Breast epithelium (tissue), 4 donors: ENCODE measurements at places on chromosomes 12 and 14. TPM values are rescaled to one million over a fixed set of nuclear protein-coding genes. Genes with fewer than 3 reads are reported as not detected.

The LBHD2 gene
- not detected for total RNA-seq

DNA sequence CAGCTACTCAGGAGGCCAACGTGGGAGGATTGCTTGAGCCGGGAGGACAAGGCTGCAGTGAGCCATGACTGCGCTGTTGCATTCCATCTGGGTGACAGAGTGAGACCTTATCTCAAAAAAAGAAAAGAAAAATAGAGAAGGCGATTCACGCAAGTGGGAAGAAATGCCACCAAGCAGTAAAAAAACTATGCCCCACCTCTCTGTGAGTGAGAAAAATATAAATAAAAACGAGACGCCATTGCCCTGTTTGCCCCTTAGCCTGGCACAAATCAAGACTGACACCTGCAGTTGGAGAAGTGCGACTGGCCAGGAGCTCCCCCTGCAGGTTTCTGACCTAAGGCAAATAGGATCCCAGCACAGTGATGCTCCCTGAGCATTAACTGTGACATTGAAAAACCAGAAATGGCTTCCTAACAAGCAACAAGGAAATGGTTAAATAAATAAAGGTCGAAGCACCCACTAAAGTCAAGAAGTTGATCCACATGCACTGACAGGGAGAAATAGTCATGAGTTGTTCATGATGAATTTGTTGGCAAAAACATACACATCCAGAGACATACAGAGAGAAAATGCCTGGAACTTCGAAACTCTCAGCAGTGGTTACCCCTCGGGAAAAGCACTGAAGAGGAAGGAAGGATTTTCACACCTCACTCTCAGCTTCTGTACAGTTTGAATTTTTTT lies 21.1 kb downstream of the GSC start:
- DNase-seq, result no peak
- H3K4me1 ChIP-seq, result no peaks in the 10 kb centered on the region
- H3K27ac ChIP-seq, result no peak overlapping the region

The KRT73 gene
- total RNA-seq, result not detected

GRCh38 chr14:24182110-24182882 lies 6.3 kb downstream of the IPO4 start:
- no peaks in the 10 kb centered on the region for H3K4me1 ChIP-seq
- peaks cover 5% of the 10 kb centered on the region for H3K36me3 ChIP-seq
- no peak for DNase-seq
- no peak overlapping the region for H3K27ac ChIP-seq

- peak overlapping the region; percentile 20 for H3K27ac ChIP-seq
- H3K36me3 ChIP-seq, result no peaks in the 10 kb centered on the region
- H3K27me3 ChIP-seq, result no peaks in the 10 kb centered on the region
- H3K4me3 ChIP-seq, result no peak overlapping the region
- peak; percentile 55 for DNase-seq
Observed at GRCh38 chr12:46450279-46450748, 77.7 kb upstream of the SLC38A2 start.

DNA sequence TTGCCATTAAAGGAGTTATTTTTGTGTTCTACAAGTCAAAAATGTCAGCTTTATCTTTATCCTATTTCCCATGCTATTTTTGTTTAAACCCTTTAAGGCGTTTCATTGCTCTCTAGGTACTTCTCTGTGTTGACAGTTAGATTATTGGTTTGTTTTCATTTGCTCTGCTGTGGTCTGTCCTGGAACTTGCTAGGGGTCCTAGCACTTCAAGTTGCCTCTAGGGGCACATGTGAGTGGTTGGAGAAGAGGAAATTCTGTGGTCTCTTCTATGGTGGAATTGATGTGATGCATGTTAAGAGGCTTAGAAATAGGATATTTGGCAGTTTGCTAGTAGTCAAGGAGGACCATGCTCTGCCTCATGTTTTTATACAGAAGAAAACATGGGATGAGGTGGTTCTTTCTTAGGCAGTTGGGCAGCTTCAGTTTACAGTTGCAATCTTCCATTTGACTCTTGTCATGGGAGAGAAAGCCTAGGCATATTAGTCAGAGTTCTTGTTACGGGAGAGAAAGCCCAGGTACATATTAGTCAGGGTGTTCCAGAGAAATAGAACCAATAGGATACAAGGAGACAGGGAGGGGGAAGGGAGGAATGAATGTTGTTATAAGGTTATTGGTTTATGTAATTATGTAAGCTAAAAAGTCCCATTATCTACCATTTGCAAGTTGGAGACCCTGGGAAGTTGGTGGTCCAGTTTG lies 14.4 kb downstream of the TTLL5 start:
- H3K4me1 ChIP-seq, result no peaks in the 10 kb centered on the region
- H3K4me3 ChIP-seq, result no peak overlapping the region
- H3K27me3 ChIP-seq, result no peaks in the 10 kb centered on the region
- H3K36me3 ChIP-seq, result no peaks in the 10 kb centered on the region
- no peak for DNase-seq
- H3K27ac ChIP-seq, result no peak overlapping the region

DNA sequence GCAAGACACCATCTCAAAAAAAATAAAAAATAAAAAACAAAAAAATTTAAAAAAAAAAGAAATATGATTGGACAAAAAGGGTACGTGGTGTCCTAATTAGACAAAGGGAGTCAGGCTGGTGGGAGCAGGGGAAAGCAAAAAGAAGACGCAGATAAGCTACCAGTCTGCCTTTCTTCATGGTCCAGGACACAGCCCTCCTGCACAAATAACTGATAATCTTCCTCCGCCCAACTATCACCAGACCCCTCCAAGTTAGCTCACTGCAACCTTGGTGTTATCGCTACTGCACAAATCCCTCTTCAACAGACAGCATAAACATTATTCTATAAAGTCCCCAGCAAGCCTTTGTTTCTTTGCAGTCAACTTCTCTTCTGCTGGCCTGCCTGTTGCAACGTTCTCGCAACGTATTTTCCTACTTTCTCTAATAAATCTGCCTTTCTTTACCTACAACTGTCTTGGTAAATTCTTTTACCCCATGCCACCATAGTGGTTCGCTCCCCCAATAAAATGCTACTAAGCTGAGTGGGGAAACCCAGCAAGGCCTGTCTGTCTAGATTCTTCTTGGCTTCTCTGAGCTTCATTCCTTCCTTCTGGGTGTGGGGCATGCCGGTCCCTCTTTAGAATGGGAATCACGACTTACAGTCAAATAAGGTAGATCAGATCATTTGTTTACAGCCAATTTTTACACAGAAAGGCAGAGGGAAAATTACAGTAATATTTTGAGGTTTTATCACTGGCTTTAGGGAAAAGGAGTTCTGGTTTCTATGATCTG lies 14.6 kb upstream of the DNAL1 start:
- no peaks in the 10 kb centered on the region for H3K36me3 ChIP-seq
- H3K4me1 ChIP-seq, result no peaks in the 10 kb centered on the region
- H3K27me3 ChIP-seq, result no peaks in the 10 kb centered on the region
- no peak for DNase-seq
- no peak overlapping the region for H3K27ac ChIP-seq

DNA sequence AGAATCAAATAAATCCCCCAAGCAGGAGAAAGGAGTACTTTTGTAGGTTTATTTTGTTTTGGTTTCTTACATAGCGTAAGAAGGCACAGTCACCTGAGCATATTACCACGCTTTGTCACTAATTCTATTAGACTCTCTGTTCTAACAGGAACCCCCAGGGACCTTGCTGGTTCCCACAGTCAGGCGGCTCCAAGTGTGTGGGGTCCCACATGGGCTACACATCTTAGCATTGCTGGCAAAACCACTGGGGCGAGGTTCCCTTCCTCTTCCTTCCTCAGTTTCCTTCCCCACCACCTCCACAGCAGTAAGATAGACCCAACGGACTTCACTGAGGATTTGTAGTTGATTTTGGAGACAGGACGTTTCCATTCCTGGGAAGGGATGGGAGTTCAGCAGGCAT lies 49.1 kb downstream of the TMEM132C start:
- H3K4me1 ChIP-seq, result no peaks in the 10 kb centered on the region
- no peak overlapping the region for H3K4me3 ChIP-seq
- H3K27ac ChIP-seq, result no peak overlapping the region
- no peak for DNase-seq
- no peaks in the 10 kb centered on the region for H3K36me3 ChIP-seq
- H3K27me3 ChIP-seq, result no peaks in the 10 kb centered on the region

The CLEC1B gene
- not detected for total RNA-seq

- H3K4me3 ChIP-seq, result no peak overlapping the region
- no peak overlapping the region for H3K27ac ChIP-seq
- DNase-seq, result no peak
- no peaks in the 10 kb centered on the region for H3K4me1 ChIP-seq
- no peaks in the 10 kb centered on the region for H3K27me3 ChIP-seq
- peaks cover 4% of the 10 kb centered on the region for H3K36me3 ChIP-seq
Observed at GRCh38 chr12:62299617-62300016, 39.4 kb downstream of the USP15 start.

DNA sequence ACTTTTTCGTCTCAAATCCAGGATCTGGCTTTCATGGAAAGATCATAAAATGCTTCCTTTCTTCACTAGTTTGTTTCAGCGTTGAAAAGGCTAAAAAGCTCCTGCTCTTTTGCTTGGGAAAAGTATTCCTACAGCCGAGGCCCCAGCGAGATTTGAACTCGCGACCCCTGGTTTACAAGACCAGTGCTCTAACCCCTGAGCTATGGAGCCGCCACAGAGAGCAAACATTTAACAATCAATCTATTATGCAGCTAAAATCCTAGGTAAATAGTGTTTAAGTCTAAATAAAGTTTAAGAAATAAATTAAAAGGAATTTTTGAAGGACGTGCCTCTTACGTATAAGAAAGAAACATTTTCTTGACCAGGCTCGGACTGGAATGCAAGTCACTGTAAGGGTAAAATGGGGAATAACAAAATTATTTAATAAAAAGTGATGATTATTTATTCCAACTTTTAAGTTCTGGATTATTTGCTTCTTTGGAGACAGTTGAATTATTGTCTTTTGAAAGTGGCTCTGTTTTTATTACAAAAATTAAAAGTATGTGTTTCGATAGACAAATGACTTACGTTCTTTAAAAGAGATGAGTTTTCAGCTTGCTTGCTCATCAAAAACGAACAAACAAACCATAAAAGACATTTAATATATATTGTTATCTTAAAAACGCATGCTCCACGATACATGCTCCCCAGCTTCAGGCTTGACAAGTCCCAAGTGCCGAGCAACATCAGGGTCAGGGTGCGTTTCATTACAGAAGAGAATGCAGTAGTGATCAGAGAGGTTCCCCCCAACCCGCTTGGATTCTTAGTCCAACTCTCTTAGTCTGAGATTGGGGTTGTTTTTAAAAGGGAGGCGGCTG lies 10.2 kb downstream of the OR6S1 start:
- peak overlapping the region; percentile 53 for H3K4me3 ChIP-seq
- H3K27me3 ChIP-seq, result peaks cover 33% of the 10 kb centered on the region
- peaks cover 8% of the 10 kb centered on the region for H3K4me1 ChIP-seq
- no peak for DNase-seq
- no peaks in the 10 kb centered on the region for H3K36me3 ChIP-seq
- H3K27ac ChIP-seq, result no peak overlapping the region

The ACVRL1 gene
- 24.7 TPM for total RNA-seq

- H3K27me3 ChIP-seq, result no peaks in the 10 kb centered on the region
- H3K4me3 ChIP-seq, result no peak overlapping the region
- no peaks in the 10 kb centered on the region for H3K4me1 ChIP-seq
- no peak overlapping the region for H3K27ac ChIP-seq
Observed at GRCh38 chr14:34935488-34935887, 47.3 kb upstream of the SRP54 start.

The FBRSL1 gene
- 3.5 TPM for total RNA-seq

GRCh38 chr14:47662466-47662865 lies 12.9 kb downstream of the MDGA2 start:
- no peak overlapping the region for H3K27ac ChIP-seq
- no peaks in the 10 kb centered on the region for H3K27me3 ChIP-seq
- no peaks in the 10 kb centered on the region for H3K4me1 ChIP-seq
- no peak for DNase-seq
- no peak overlapping the region for H3K4me3 ChIP-seq

- DNase-seq, result no peak
- H3K4me1 ChIP-seq, result no peaks in the 10 kb centered on the region
- no peaks in the 10 kb centered on the region for H3K36me3 ChIP-seq
- no peaks in the 10 kb centered on the region for H3K27me3 ChIP-seq
- no peak overlapping the region for H3K27ac ChIP-seq
Observed at GRCh38 chr12:90287585-90287984, 578.9 kb upstream of the ATP2B1 start.

GRCh38 chr12:131222329-131223139 lies 268.8 kb downstream of the ADGRD1 start:
- H3K27me3 ChIP-seq, result no peaks in the 10 kb centered on the region
- no peak for DNase-seq
- no peak overlapping the region for H3K27ac ChIP-seq
- H3K4me1 ChIP-seq, result no peaks in the 10 kb centered on the region
- H3K36me3 ChIP-seq, result no peaks in the 10 kb centered on the region
